ENCODE measurements at places on chromosomes 2 and 18.

- DNase-seq, result no peak
These were observed 85.6 kb downstream of the ZNF804A start for GRCh38 chr2:184683911-184684310.

GRCh38 chr2:165192729-165193128 lies 11.1 kb downstream of the SCN3A start:
- no peak for DNase-seq

DNA sequence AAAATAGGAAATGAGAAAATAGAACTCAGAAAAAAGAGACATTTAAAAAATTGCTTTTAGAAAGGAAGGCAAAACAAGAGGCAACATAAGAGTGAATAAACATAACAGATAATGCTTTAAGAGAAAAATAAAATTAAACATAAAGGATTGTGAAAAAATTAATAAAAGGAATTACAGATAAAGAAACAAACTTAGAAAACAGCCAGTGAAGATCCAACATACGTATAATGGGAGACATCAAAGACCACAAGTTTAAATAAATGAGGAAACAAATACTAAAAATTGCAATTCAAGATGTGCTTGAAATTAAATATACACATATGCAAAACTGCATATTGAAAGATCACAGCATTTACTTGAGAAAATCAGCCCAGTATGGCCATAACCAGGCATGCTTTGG lies 448.9 kb downstream of the NBAS start:
- no peak for DNase-seq

DNA sequence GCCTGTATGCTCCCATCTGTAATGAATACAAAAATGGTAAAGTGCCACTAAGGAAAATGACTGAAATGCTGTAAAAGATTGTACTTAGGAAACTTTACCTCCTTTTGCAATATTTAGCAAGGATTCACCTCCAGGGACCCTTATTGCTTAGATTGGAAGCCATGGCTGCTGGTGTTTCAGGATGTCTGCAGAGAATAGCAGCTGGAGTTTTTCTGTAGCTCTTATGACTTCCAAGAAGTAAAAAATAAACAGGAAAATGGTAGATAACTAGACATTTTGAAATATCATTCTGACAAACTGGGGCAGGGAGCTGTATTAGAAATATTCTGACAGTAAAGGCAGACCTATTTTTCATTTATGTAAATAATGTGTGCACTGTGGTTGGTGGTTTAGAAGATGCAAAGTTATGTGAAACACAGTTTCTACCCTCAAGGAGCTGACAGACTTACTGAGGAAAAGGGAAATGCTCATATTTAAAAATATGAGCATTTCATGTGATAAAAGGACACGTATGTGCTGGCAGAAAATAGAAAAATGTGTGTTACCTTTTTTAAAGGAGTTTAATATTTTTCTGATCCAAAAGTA lies 224.9 kb upstream of the BOD1L2 start:
- DNase-seq, result no peak

GRCh38 chr18:74316257-74317170 lies 875 bp downstream of the C18orf63 start:
- DNase-seq, result no peak

DNA sequence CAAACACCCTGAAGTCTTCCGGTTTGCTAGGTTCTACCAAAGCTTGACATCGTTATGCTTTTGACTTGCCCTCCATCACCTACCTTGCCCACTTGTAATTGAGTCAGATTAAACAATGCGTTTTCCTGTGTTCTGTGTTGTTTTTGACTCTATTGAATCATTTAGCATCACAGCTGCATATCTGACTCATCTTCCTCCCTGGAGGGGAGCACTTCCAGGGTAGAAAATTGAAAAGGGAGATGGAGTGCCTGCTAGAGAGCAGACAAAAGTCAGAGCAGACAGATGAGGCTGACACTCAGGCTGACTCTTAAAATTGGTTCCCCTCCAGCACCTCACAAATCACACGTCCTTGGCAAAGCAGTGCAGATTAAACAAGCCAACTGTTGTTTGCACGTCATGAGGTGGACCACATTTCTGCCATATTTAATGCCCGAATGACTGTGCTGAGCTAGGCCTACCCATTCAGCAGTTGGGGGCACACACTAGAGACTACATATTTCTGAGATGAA lies 2.2 kb downstream of the MPP4 start:
- no peak for DNase-seq

GRCh38 chr2:11022064-11022463 lies 110.3 kb downstream of the KCNF1 start:
- no peak for DNase-seq

GRCh38 chr2:37636381-37637066 lies 34.9 kb downstream of the CDC42EP3 start:
- no peak for DNase-seq

DNA sequence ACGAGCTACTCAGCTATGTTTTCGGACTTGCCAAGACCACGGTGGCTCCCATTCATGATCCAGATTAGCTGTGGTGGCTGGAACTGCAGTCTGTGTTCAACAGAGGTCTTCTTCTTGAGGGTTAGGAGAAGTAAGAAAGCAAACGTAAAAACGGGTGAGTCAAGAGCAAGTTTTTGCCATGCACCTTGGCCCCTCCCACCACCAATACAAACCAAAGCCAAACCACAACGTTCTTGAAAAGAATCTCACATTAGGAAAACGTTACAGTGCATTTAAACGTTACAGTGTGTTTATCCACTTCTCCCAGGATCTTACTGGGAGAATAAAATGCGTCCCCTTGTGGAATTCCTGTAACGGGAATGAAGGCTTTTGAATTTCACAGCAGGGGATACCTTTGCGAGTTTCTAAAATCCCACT lies 725 bp downstream of the FBXO48 start:
- DNase-seq, result peak; percentile 51

- DNase-seq, result no peak
These were observed 28.6 kb upstream of the DAPL1 start for GRCh38 chr2:158766524-158766923.

DNA sequence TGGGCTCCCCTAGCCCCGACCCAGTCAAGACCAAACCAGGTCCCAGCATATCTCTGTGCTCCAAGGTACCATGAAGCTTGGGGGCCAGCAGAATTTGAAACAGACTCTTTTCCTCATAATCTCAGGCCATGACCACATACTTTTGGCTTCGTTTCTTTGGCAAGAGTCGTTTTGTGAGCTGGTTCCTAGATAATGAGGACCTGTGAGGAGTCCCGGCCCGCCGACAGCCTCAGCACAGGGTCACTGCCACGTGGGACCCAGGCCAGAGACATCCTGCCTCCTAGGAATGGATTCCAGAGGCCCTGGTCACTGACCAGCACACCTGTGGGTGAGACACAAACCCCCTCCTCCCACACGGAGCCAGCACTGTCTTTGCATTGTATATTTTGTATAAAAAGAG lies 73.5 kb downstream of the VAPA start:
- no peak for DNase-seq

DNA sequence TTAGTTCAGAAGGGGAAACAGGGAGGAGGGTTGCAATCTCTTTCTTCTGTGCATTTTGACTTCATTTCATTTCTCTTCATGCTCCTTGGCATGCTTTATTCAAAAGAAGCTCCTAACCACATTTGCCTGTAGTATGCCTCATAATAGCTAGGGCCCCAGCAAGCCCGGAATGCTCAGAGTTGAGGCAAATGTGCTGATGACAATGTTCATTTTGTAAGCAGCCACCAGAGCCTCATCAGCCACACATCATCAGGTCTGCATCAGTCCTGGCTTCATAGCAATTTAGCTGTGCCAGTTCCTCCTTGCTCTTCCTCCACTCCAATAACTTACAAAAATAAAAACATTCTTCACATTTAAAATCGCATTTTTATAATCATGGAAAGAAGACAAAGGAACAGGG lies 65.4 kb upstream of the MMADHC start:
- DNase-seq, result no peak
